ENCODE measurements at places on chromosomes 16 and 17.

DNA sequence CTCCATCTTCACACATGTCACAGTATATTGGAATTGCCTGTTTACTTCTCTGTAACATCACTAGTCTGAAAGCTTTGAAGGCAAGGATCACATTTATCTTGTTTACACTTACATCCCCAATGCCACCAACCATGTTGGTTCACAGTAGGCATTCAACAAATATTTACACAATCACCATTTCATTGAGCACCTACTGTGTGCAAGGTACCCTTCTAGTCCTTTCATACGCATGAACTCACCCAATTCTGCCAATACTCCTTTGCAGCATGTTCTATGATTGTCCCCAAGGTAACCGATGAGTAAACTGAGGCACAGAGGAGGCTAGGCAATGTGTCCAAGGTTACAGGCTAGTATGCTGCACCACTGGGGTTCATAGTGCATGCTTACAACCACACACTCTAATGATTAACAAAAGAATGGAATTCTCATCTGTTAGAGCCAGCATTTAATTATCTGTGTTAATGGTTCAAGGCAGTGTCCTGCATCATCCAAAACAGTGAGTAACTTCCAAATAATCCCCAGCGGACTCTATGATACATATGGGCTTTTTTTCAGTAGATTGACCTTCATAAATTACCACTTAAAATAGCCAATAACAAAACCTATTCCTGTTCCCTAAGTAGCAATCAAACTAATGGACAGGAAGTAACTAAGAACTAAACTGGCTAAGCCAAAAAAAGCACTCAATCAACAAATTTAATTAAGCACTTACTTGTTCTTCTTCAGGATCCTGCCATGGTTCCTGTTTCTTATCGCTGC lies 364.5 kb upstream of the XYLT1 start:
- no peak for DNase-seq

- peak; percentile 22 for DNase-seq
Observed at GRCh38 chr16:67594956-67595355, 32.6 kb downstream of the CTCF start.

DNA sequence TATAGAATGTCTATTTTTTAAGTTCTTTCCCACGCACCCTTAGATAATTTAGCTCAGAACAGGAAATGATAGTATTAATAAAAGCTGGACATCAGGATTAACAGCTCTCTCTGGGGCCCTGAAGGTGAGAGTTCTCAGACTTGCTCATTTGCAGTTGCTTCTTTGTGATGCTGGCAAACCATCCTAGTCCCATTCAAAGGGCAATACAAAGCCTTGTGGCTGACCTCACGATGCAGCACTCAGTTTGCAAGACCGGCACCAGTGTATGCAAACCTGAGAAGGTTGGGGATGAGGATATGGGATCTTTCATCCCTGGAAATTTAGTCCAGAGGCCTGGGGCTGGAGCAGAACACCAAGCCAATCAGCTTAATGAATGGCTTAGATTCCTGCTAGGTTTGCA lies 29.3 kb downstream of the STH start:
- DNase-seq: no peak

DNA sequence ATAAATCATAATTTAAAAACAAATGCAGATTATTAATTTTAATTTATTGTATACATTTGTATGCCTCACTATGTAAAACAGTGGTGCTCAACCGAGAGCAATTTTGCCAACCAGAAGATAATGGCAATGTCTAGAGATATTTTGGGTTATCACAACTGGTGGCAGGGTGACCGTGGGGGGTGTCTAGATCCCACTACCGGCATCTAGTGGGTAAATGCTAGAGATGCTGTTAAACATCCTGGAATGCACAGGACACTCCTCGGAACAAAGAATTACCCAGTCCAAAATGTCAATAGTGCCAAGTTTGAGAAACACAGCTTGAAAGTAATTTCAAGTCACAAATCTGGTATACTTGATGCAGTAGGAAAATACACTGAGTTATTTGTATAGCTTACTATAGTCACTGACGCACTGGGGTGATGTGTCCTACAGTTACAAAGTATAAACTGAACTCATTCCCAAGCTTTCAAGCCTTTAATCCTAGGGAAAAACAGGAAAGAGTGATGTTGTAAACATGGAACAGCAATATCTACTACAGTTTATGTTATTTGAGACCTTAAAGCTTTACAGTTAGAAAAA lies 133.5 kb downstream of the BRIP1 start:
- peak; percentile 2 for DNase-seq

DNA sequence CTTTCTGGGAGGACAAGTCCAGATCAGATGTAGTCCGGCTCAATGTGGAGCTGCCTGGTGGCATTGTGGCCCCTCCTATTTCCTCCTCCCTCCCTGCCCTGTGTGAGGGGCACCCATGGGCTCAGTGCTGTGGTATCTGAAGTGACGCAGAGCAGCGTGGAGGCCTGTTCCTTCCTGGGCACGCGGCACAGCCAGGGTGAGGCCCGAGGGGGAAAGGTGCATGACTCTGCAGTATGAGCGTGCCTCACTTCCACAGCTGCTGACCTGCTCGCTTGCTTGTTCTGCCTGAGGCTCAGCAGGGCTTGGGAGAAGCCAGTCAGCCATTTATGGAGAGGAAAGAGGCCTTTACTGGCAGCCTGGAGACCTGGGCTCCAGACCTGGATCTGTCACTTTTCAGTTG lies 11.7 kb downstream of the TMEM238L start:
- peak; percentile 13 for DNase-seq

GRCh38 chr16:3854750-3855541 lies 25.6 kb downstream of the CREBBP start:
- no peak for DNase-seq
